ENCODE measurements at places on chromosomes 4 and X.

DNA sequence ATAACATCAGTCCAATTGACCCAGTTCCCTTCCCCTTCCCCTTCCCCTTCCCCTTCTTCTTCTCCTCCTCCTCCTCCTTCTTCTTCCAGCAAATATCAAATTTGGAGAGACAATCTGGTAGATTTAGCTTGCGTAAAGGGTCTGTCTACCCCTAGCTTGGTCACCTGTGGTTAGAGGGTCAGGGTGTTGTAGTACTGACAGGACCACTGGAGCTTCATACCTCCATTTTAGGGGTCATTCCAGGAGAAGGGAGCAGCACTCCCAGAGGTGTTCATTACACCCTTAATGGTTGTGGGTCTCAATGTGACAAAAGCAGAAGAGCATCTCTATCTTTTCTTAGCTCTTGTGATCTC, 3.7 kb upstream of the FGB start:
- DNase-seq = no peak

DNA sequence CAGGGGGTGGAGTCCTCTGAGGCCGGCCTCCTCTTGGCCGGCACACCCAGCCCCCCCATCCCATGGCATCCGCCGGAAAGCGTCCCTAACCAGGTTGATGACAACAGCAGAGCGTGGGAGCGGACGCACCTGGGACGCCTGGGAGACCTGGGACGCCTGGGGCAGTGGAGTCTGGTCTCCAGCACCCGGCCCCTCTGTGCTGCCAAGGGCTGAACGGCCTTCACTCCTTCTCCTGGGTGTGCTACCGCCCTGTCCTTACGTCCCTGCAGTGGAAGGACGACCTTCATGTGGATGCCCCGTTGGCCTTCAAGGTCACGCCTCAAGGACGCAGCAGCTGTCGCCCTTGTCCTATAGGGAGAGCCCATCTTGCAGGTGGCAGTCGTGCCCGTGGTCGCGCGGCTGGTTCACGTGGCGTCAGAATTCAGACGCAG, 26.9 kb downstream of the NKX1-1 start:
- no peak for DNase-seq

- no peak for DNase-seq
Observed at GRCh38 chr4:73707918-73708577, 32.3 kb upstream of the CXCL8 start.

GRCh38 chr4:115824630-115825029, 711.2 kb upstream of the NDST4 start:
- no peak for DNase-seq

DNA sequence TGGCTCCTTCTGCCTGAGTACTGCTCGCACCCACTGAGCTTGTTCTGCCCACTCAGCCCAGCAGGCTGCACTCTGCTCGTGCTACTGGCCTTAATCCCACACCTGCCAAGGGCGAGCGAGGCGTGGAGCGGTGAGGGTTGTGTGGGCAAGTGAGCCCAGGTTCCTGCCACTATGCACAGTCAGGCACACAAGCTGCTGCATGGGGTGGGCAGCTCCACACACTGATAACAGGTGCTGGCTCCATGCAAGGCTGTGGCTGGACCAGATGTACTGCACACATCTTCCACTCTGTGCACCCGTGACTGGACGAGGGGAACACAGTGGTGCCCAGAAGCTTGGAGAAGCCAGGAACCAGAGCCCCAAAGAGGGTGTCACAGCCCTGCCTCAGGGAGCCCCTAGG, 184.3 kb upstream of the NUDT6 start:
- no peak for DNase-seq

DNA sequence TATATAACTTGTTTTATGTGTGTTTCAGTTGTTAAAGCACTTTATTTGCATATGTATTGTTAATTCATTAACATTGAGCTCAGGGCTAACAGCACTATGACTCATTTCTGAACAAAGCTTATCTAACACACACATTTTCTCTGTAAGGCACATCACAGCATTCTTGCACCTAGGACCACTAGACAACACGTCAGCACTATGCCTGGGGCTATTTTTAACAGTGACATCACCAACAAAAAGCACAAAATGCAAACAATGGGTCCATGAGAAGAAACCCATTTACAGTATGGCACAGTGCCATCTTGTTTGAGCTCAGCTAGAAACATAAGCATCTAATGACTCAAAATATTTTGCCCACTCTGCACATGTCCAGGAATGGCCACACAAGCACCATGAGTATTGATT, 124.4 kb downstream of the RELL1 start:
- DNase-seq = no peak

DNA sequence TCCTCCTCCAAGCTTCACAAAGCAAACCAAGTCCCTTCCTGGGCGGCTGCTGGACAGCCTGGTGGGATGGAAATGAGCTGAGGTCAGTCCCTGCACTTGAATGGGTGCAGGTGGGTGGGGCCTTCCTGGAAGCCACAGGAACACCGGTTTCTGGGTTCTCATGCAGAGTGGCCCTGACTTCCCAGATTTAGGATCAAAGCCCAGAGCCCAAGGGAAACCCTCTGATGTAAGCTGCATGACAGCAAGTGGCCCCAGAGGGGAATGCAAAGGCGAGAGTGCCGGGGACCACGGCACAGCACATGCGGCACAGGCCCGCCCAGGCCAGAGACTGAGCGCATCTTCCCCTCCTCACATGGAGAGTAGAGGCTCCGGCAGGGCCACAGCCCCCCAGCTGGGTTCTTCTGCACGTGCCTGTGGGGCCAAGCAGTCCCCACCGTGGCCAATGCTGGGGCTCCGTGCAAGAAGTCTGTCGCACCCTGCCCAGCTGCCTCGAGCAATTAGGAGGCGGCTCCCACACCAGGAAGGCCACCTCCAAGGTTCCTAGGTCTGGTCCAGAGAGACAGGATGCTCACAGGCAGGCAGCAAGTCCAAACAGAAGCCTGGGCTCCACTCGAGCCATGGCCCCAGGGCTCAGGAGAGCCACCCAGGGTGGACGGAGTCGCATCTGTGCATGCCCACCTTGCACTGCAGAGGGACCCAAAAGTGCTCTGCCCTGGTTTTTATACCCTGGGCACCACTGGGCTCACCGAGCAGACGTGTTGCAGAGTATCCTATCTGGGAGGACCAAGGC, 83.0 kb downstream of the HTRA3 start:
- DNase-seq = no peak

- no peak for DNase-seq
Observed at GRCh38 chr4:89137695-89138094, 26.4 kb downstream of the TIGD2 start.

- no peak for DNase-seq
Observed at GRCh38 chr4:125594056-125594602, 279.4 kb downstream of the FAT4 start.

DNA sequence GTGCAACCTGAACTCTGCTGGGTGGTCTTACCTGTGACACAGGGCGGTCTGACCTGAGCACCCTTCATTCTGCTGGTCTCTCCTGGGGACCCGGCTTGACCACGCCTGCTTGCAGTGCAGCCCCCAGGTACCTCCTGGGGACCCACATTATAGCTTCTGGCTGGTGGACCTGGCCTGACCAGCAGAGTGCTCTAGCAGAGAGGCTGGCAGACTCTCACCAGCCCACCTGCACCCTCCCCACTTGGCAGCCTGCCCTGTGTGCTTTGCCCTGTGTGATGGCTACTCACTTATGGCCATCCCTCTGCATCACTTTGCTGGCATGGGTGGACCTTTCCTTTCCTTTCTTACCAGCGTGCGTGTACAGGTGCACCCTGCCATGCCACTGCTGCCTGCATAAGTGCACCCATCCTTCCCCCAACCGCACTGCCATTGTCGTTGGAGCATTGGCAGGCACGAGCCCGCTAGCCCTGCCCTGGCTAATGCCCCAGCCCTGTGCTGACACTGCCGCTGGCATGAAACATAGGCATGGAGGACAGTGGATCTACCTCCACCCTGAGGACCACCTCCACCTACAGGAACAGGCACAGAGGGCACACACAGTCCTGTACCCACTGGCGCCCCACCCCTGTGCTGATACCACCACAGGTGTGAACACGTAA, 21.5 kb upstream of the H2AZ1 start:
- no peak for DNase-seq

DNA sequence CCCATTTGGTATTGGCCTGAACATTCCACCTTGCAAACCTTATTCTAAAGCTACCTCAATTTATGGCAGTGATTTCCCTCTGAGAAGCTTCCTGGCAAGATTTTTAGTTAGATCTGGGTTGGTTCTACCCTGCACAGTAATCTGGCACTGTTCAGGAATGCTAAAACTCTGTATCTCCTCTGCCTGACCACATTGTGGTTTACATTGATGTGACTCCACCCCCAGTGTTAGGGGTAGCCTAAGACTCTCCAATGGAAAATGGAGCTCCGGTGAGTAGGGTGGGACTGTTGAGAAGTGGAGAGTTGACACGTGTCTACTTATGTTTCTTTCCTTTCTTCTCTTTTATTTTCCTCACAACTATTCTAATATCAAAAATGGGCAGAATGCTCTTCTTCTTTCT, 45.4 kb downstream of the BMPR1B start:
- DNase-seq = no peak

DNA sequence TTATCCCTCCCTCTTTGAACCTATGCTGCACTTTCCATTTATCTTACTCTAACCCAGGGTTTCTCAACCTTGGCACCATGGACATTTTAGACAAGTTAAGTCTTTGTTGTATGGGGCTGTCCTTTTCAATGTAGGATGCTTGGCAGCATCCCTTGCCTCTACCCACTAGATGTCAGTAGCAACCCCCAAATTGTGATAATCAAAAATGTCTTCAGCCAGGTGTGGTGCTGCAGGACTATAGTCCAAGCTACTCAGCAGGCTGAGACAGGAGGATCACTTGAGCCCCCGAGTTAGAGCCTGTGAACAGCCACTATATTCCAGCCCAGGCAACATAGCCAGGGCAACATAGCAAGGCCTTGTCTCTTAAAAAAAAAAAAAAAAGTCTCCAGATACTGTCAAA, 7.0 kb downstream of the LRCH2 start:
- no peak for DNase-seq

GRCh38 chrX:69074726-69075125, 90.5 kb downstream of the PJA1 start:
- no peak for DNase-seq

GRCh38 chr4:8224975-8225625, 26.0 kb downstream of the SH3TC1 start:
- no peak for DNase-seq

DNA sequence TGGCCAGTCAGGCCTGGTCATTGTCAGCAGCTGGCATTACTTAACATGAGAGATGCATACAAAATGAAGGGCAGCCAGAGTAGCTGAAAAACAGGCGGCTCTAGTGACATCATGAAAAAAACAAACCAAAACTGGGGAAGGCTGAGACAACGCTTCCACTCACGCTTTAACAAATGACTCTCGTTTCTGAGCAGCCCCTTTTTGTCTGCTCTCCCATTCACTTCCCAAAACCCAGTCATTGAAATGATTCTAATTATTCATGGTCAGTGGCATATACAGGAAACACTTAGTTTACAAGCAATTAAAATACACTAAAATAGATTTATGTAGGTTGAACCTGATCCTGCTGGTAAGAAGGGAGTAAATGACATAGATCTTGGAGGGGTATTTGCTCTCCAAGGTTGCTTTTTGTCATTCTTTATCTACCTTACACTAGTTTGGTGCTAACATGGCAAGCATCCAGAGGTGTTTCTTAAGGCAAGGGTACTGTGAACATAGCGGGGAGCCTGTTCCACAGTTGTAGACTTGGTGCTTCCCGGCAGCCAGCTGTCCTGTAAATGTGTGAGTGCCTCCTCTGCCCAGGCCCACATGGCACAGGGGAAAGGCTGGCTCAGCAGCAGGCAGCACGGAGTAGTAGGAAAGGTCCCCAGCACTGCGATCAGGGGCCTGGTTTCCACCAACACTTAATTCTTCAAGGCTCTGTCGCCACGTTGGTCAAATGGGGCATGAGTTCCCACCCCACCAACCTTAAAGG, 61.2 kb upstream of the CITED1 start:
- DNase-seq = no peak

DNA sequence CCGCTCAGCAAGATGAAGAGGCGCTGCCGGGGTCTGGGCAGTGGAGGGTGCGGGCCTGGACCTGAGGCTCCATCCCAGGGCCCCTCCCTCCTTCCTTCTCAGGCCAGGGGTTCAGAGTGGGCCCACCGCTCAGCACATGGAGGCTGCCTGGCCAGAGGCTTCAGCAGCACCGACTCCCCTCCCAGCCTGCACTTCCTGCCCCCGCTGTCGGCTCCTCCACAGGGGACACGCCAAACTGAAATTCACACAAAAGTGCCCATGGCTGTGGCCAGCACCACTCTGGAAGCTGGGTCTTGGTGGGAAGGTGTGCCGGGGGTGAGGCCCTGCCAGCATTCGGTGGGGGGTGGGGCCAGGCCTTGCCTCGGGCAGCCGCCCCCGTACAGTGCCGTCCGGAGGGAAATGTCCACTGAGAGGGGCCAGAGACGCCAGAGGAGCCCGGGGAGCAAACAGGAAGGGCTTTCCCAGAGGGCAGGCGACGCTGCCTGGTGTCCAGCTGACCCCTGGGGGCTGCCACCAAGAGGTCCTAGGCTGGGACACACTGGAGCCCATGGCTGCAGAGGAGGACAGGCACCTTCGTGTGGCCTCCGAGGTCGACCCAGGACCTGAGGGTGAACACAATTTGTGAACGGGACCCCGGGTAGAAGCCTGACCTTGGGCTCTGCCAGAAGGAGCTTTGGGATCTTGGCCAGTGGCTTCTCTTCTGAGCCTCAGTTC, 84.6 kb upstream of the AFAP1 start:
- DNase-seq = no peak

- DNase-seq = no peak
Observed at GRCh38 chrX:130120321-130120731, 10.0 kb upstream of the ELF4 start.

DNA sequence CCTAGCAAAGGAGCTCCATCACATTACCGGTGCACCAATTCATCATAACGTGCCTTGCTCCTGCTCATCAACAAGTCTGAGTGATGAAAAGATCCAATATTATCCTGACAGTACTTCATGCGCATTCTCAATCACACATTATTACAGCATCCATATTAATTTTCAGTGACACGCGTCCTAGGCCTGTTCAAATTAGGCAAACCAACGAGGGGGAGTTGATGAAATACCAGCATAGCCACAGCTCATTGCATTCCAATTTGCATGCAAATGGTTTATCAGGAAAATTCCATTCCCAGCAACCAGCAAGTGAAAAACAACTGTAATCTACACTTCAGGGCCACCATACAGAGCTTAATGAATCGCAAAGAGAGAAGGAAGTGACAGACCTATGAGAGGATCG, 236.9 kb downstream of the DCLK2 start:
- DNase-seq = peak; percentile 9

GRCh38 chr4:130080872-130081451, 985.0 kb downstream of the C4orf33 start:
- no peak for DNase-seq

DNA sequence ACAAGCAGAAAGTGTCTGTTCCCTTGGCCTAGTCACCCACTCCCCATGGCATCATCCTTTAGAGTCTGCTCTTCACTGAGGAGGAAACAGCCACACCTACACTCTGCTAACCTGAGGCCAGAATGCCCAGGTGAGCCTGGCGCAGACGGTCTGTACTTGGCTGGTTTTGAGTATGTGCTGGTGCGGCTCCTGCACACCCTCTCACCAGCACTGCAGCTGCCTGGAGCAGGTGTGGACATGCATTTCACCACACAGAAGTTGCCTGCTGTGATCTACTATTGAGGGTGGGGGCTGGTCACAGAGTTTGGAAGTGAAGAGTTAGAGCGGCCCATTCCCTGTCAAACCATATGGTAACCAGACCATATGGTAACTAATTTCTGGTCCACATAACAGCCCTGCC, 39.5 kb downstream of the KANTR start:
- DNase-seq = no peak

- DNase-seq = no peak
Observed at GRCh38 chr4:21795091-21795490, 153.5 kb downstream of the KCNIP4 start.

GRCh38 chr4:79923281-79923680, 149.7 kb downstream of the ANTXR2 start:
- DNase-seq = no peak

GRCh38 chr4:40918330-40918729, 168.6 kb downstream of the NSUN7 start:
- no peak for DNase-seq
